Cortex of kidney (tissue), 1 donor: ENCODE measurements at places on chromosomes 6 and 20.

GRCh38 chr6:117483645-117484016 lies 1.2 kb downstream of the DCBLD1 start:
- no peak for DNase-seq

DNA sequence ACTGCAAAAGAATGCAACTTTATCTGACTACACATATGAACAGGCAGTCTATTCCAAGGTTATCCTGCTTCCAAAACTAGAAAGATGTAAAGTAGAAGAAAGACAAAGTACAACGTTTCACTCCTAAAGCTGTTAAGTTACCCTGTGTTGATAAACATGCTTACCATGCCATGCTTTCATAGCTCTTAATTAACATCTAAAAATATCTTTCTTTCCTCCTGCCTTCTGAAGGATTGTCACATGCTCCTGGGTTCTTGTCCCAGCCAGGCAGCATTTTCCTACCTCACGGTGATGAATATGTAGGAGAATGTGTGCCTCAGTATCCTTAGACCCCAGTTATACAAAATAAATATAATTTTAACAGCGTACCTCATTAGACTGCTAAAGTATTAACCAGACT lies 344.6 kb downstream of the SYNE1 start:
- DNase-seq = no peak

DNA sequence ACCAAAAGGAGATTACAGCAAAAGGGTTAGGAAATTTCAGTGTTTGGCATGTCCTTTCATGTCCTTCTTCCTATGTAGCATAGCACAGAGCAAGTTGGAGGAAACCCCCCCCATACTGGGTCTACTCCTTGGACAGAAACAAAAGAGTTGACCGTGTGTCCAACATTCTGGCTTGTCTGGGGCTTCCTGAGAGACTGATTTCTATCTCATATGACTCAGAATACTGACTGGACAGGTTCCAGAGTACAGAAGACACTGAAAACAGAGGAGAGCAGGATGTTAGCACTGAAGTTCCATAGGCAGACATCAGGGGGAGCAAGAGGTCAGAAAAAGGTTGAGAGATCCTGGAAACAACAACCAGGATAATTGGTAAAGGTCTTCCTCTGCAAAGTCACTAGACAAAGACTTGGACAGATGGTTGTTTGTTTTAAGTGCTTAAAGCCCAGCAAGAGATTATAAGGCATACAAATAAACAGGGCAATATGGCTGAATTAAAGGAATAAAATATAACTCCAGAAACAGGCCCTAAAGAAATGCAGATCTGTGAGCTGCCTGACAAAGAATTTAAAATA lies 48.4 kb downstream of the USP49 start:
- DNase-seq = no peak

DNA sequence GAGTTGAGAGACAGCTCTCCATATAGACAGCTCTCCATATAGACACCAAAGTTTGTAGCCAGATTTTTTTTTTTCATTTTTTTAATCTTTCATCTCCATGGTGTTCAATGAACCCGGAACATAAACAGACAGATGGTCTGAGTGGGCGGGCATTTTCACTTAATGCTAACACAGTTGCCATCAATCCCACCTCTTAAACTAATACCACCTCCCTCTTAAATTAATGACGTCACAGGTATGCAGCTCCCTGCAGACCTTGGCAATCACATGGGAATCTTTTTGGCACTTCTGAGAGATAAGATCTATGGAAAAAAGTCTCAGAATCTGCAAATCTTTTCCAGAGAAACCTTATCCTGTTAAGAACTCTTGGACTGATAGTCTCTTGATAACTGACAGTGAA lies 43.2 kb downstream of the PFDN4 start:
- DNase-seq = no peak

- DNase-seq = no peak
Observed at GRCh38 chr6:26286168-26286877, 78.7 kb upstream of the BTN3A2 start.

DNA sequence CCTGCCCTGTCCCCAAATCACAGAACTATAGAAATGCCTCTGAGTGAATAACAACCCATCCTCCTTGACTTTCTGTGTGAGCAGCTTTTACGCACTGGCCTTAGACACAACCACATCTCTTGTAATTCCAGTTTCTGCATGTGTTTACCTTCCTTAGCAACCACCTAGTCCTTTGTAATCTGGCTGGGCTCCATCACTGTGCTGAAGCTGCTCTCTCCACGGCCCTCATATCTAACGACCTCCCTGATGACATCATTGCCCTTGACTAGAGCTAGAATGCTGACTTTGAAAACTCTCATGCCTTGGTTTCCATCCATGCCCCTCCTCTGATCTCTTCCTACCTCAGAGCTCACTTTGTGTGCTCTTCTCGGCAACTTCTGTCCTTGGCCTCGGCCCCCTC lies 30.5 kb upstream of the GLP1R start:
- DNase-seq = no peak

- no peak for DNase-seq
Observed at GRCh38 chr20:61886721-61887595, 178.7 kb downstream of the TAF4 start.

DNA sequence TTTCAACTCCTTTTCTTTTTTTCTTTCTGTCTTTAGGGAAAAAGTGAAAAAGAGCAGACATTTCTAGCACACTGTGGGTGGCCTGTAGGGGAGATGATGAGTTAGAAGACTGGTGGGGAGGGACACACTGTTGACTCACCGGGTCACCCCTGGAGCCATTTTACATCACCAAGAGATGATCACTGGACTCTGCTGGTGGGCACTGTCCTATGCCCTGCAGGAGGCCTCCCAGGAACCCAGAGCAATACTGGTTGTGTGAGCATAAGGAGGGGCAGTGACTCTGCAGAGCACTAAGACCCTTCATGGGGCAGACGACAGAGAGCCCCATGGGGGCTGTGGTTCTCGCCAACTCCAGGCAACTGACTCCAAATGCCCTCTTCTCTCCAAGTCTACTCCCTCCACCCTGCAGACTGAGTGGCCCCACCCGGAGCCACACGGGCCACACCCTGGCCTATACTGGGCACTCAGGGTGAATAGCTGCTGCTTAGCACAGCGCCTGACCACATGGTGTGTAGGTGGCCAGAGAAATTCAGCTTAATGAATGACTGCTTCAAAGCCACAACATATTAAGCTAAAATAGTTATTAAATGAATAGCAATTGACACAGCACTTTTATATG lies 177.5 kb downstream of the CDC5L start:
- no peak for DNase-seq

DNA sequence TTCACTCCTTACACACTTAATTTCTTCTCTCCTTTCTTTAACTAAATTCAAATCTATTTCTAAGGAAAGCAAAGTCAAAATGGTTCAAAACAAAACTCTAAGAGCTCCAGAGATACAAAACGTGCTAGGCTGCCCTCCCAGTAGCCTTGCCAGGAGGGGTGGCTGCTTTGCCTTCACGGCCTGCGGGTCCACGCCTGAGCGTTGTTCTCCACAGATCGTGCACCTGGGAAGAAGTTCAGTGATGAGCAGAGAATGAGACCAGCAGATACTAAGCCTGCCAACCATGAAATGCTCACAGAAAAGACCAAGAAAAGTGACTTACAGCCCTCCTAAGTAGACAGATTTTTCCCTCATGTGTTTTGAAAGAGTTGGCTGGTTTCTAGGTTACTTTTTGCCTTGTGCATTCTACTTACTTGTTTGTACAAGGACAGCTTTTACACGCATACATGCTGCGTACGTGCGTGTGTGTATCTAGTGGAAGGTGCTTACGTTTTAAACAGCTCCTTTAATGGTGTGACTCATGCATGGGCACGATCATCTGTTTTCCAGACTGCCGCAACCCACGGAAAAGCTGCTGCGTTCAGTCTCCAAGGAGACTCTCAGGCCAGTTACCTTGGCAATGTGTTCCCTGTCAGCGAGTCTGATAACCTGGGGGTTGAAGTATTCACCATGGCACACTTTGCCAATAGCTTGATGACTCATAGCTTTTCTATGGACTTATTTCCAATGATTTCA lies 32.4 kb upstream of the PBOV1 start:
- no peak for DNase-seq

GRCh38 chr6:88650029-88650619 lies 313.3 kb downstream of the RNGTT start:
- no peak for DNase-seq

DNA sequence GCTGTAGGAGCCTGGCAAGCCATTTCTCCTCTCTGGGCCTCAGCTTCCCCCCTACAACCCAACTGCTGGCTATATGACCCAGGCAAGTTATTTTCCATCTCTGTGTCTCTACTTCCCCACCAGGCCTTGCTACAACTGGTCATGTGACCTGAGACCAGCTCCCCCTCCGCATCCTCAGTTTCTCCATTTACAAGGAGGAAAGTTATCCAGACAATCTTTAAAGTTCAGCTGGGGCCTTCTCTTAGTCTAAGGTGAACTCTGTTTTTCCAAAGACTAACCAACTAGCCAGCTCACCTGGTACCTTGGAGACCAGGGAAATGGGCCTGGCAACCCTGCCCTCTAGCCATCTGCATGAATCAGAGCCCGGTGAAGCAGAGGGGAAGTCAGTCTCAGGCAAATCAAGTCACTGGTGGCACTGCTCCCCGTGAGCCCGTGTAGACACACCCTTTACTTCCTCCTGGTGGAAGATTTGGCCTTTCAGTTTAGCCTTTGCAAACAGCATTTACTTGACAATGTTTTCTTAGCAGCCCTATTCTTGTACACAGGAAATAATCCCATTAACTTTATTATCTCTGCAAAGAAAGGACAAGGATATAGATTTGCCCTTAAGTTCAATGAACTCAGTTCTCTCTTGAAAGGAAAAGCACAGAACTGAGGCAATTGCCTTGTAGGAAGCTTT lies 157.7 kb downstream of the VEGFA start:
- no peak for DNase-seq

DNA sequence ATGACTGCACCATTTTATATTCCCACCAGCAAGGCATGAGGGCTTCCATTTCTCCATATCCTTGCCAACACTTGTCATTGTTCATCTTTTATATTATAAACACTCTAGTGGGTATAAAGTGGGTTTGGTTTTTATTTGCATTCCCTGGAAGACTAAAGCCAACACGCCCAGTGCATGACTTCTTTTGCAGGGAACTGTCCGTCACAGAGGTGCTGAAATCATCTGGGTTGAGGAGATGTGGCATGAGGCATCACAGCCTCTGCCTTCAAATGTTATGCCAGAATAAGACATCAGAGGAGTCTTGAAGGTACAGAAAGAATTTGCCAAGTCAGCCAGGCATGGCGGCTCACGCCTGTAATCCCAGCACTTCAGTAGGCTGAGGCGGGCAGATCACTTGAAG lies 29.9 kb upstream of the FAM210B start:
- no peak for DNase-seq

DNA sequence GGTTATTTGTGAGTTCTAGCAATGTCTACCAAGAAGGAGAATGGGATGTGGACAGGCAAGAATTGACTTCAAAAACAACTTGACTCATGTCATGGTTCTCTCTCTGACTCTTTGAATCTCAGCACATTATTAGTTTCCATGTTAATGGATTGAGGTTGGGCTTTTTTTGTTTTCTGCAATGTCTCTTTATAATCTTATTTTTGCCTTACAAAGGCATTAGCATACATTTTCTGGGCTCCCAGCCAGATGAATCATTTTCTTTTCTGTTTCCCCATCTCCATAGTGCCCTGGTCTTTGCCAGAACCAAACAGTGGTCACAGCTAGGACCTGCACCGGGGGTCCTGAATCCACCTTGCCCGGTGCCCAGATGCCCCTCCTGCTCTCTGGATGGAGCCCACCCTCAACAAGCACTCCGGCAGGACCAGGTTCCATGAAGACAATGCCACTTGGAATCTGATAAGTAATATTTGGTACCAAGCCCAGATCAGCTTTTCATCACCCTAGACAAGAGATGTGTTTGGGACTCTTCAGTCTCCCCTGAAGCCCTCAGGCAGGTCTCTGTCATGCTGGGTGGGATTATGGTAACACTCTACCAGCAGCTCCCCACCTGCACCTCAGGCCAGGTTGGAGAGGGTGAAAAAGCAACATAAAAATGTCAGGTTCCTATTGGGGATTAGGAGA lies 266.7 kb upstream of the SULF2 start:
- no peak for DNase-seq

DNA sequence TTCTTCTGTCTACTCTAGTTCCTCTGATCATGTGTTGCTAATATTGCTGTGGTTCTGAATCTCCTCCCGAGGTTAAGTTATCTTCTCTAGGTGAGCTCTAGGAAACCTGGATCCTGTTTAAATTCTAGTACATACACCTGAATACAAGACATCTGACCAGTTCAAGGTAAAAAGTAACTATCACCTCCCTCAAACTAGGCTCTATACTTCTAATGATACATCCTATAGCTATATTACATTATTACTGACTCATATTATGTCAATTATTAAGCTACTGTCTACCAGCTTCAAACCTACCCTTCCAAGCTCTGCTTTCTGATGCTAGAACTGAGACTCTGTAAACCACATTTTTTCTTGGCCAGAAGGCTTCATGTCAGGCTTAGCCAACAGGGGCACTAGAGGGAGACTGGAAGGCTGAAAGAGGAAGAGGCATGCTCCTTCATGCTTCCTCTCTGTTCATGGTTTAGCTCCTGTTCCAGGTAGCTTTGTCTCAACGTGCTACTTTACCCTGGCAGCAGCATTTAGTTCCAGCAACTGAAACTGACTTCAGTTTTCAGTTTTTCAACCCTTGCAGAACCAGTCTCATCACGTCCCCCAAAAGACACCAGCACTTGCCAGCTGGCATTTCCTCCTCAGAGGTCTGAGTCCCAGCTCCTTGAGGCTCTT lies 148.4 kb upstream of the TOP1 start:
- DNase-seq = no peak

- no peak for DNase-seq
Observed at GRCh38 chr20:54221353-54221752, 13.5 kb downstream of the PFDN4 start.

DNA sequence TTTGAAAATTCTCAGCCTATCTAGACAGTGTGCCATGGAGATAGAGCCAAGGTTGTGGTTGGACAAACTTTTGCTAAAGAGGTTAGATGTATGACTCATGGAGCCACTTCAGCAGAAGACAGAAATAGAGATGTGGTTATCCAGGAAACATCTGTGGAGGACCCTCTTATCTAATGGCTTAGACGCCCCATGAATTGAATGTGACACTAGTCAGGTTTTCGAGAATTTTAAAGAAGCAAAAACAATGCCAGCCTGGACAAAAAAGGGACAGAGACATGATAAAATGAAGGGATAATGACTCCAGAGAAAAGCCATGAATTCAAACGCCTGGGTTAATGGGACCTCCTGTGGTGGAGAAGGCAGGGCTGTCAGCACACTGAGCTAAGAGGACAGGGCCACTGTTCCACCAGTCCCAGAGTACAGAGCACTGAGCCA lies 280.5 kb downstream of the CLVS2 start:
- no peak for DNase-seq

DNA sequence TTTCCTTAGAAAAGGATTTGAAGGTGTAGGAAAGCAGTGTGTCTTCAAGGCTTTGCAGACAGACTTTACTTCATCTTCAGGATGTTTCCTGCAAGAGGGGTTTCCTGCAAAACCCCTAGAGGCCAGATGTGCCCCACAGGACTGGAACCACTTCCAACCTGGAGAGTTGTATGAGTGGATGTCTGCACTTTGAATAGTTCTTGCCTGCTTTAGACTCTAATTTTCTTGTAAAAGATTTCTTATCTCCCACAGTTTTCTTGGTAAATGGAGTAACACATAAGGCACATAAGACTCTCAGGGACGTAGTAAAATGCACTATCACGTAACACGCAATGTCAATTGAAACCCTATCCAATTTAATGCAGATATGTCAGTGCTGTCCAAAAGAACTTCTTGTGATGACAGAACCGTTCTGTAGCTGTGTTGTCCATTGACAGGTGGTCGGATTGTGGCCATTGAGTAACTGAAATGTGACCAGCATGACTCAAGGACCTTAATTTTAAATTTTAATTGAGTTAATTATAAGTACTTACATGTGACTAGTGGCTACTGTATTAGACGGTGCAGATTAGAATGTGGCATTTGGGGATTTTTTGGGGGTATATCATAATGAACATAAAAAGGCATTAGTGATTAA lies 118.7 kb downstream of the JARID2 start:
- no peak for DNase-seq
